ENCODE measurements at places on chromosomes 2 and 18.

DNA sequence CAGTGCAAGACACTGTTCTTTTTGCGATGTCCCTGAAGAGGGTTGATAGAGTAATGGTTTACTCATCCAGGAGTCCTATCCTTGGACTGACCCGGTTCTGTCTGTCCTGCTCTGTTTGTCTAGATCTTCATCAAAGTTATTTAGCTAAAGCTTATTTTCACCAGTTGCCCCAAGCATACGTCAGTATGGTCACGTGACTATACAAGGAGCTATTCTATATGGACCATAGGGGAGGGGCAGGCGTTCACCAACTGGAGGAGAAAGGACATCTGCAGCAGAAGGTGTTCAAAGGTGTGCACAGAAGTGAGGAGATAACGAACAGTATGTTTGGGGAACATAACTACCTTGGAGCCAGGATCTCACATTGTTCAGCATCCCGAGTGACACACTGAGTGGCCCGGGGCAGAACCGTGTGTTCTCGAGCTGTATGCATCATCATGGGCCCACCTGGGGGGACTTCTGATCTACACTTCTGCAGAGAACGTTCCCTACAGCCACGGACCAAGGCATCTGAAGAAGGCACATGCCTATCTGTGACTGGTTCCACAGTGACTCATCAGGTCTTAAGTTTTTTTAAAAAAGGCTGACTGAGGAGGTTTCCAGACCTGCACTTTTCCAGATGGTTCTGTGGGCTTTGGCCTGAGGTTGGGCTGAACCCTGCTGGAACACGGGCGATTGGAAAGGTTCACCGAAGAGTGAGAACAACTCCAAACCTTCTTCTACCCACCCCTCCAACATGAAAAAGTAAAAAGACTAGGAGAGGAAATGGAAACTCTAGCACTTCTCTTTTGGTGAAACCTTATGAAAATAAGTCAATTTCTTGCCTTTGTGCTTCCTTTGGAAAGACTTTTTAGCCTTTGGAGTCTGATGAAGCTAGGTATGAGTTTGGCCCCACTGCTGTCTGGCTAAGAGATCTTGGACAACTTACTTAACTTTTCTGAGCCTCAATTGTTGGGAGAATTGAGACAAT, 68.6 kb upstream of the YWHAQ start:
- no peak for DNase-seq

GRCh38 chr2:100237770-100238169, 84.5 kb downstream of the LONRF2 start:
- no peak for DNase-seq

DNA sequence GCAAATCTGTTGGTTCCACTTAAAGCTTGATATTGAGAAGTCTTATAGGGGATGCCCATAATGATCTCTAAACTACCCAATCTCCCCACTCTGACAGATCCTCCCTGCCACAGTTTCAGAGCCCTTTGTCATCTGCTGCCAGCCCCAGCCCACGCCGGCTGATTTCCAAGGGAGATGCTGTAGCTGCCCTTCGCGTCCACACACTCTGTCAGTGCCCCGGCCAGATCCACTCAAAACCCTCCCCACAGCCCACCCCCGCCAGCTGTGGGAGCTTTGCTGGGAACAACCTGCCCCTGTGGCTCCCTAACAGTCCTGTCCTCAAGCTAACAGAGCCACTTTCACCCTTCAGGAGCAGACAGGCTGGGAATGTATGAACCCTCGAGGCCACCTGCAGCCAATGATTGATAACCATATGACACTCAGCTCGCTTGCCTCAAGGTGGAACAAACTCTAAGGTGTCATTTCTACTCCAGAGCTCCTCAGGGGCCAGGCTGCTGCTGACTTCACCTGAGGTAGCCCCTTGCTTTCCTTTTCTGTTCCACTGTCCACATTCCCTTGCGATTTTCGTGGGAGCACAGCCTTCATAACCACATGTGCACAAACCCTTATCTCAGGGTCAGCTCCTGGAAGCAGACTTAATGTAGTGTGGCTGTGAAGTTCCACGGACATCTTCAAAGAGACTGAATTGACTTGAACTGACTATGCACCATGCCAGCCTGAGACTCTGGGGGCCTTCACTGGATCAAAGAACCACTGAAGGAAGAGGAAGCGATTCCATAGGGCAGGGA, 92.6 kb upstream of the LGALSL start:
- no peak for DNase-seq

DNA sequence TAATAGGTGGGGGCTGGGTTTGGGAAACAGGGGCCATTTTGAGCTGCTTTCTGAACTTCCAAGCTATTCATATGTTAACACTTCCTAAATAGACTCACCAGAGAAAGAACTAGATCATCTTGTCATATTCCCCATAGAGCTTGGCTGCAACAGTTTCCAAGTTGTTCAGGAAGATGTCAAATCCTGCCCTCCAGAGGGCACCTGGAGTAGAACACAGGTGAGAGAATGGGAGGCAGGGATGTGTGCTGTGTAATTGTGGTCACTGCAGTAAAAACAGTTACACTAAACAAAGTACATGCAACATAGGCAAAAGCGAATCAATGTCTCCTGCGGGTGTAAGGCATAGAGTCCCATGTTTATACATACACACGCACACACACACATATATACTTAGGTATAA, 34.5 kb upstream of the LRRC30 start:
- no peak for DNase-seq

All from stimulated activated CD4-positive, alpha-beta T cell treated with anti-CD3 and anti-CD28 coated beads, TNF-alpha, amount 100 ng/mL, for 1 hour (primary cell).